ENCODE measurements at places on chromosomes 5 and 9. TPM values are rescaled to one million over a fixed set of nuclear protein-coding genes. Genes with fewer than 3 reads are reported as not detected.

ANKRD20A1 gene
- 1.0 TPM for total RNA-seq

HMMR gene
- 4.2 TPM for total RNA-seq

EFNA5 gene
- total RNA-seq: 4.1 TPM

SMIM32 gene
- total RNA-seq: not detected

RUFY1 gene
- total RNA-seq: 42.3 TPM

CEL gene
- 0.79 TPM for total RNA-seq

DIPK1B gene
- total RNA-seq: 16.9 TPM

- no peak for DNase-seq
Measured at GRCh38 chr5:159553792-159554191, 223.5 kb upstream of the IL12B start.

DNA sequence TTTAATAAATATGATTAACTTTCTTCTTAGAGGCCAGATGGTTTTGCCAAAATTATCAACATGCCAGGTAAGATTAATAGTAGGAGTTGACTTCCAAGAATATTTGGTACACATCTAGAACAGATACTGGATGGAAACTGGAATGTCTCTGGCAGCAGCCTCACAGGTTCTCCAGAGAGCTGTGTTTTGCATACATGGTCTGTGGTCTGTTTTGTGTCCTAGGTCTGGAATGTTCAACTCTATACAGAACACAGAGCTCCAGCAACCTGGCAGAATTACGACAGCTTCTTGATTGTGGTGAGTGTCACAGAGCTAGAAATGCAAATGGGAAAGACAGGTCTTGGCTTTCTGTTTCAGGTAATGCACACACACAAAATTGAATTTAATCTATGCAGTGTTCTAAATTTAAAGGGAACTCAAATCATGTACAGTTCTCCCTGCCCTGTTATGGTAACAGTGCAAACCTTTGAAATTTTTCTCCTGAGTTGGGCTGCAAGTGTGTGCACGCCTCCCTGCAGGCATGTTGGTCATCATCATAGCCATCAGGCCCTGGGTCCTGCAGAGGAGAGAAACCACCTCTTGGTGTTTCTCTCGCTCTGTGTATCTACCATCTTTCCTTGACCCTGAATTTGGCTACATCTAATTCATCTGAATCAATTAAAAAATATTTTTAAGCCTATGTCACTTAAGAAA, 58.3 kb downstream of the PIK3R1 start:
- DNase-seq: no peak

DNA sequence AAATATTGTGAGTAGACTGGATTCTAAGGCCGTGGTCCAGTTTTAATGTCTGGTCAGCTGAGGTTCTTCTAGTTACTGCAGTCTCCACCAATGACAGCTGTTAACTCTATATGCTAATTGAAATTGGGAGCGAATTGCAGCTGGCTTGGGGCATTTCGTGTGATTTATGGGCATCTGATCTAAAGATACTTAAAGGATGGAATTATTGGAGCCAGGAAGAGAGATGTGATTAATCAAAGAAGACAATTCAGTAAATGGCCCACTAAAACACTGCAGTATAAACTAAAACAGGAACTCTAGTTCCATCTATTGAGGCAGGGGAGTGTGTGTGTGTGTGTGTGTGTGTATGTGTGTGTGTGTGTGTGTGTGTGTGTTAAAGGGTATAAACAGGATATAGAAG, 157.5 kb upstream of the IQGAP2 start:
- no peak for DNase-seq

DNA sequence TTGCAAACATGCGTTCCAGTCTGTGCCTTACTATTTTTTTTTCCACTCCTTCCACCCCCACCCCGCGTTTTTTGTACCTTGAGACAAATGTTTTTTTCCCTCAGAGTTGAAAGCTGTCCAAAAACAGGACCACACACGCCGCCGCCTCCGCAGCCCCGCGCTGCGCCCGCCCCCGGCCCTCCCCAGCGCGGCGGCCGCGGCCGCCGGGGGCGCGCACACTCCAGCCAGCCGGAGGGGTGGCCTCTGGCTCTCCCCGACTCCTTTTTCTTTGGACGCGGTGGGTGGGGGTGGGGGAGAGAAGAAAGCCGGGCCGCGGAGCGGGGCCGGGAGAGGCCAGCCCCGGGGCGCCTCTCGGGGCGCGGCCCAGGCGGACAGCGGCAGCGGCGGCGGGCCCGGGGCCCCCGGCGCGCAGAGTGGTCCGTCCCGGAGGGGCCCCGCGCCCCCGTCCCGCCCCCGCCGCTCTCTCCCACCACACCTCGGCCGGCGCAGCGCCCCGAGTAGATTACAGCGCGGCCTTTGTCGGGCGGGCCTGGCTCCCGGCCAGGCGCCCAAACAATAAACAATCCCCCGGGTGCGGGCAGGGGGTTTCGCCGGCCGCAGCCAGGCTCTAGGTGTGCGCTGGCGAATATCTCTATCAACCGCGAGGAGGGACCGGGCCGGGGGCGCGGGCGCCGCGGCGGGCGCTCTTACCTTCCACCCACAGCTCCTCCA, 10.9 kb downstream of the PTCH1 start:
- no peak for DNase-seq

GRCh38 chr5:139723986-139724587, 71.5 kb upstream of the PSD2 start:
- no peak for DNase-seq

DNA sequence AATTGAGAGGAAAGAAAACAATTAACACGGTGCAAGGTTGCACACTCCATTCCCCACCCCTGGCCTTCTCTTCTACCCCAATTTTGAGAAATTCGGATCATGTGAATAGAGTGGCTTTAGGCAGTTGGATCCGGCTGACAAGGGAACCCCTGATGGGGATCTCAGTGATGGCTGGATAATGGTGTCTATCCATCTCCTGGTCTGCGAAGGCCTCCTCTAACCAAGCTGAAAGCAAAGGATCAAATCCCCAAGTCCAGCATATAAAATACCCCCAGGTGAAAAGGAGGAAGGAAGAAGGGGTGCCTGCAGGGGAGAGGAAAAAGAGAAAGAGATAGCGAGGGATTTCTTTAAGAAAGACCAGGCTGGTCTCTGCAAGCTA, 16.0 kb downstream of the NR2F1 start:
- DNase-seq: no peak

DNA sequence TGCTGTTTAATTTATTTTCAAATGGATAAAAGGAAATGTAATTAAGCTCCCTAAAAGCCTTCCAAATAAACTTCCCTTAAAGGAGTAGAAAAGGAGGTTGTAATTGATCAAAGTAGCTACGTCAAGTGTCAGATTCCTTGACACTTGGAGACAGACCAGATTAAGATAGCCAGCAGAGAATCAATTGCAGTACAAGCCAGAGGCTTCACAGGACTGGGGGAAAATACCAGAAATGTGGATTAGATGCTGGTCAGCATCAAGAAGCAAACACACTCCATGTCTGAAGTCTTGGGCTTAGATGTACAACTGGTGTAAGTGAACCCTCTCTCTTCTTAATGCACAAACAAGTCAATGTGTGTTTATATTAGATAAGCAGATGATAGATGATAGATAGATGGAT, 184.9 kb upstream of the TAS2R1 start:
- DNase-seq: no peak

DNA sequence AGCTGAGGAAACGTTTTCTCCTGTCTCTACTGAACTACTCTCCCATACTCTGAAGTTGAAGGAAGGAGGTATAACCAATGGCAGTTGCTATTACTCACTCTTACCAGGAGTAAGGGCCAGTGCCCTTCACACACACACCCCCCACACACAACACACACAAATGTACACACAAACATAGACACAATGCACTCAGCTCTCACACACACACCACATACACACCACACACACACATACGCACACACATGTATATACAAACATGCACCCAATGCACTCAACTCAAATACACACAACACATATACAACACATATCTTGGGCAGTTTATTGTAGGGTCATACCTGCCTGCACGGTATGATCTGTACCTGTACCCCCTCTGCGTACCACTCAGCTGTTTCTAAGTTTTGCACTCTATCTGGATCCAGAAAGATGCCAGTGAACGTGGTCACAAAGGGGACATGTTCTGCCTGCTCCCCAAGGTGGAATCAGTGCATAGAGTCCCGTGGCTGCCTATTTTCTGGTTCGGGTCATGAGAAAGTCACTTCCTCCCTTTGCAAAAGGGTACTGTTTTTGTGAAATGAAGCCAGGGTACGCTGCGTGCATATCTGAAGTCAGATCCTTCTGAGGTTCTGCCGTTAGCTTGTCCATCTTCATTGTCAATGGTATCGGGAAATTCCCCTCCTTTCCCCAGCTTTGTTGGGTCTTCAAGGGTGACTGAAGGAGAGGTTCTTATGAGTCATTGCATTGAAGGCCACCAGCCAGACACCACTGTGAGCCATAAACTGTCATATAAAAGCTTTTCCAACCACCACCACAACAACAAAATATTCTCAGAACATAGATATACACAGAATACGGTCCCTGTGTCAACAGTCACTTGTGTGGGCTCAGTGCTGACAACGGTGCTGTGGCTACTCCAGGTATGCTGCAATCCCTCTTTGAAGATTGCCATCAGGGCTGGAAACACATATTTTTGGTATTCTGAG, 131.9 kb downstream of the UGCG start:
- no peak for DNase-seq
